Omental fat pad (tissue), 4 donors: ENCODE measurements at places on chromosomes 16 and 17.

GRCh38 chr16:67202956-67203493 is 4.1 kb downstream of the ELMO3 start:
- no peak for DNase-seq

GRCh38 chr17:72280881-72281280 is 160.1 kb downstream of the SOX9 start:
- no peak for DNase-seq

- no peak for DNase-seq
These were observed 295.4 kb downstream of the TOX3 start for GRCh38 chr16:52251495-52251894.

DNA sequence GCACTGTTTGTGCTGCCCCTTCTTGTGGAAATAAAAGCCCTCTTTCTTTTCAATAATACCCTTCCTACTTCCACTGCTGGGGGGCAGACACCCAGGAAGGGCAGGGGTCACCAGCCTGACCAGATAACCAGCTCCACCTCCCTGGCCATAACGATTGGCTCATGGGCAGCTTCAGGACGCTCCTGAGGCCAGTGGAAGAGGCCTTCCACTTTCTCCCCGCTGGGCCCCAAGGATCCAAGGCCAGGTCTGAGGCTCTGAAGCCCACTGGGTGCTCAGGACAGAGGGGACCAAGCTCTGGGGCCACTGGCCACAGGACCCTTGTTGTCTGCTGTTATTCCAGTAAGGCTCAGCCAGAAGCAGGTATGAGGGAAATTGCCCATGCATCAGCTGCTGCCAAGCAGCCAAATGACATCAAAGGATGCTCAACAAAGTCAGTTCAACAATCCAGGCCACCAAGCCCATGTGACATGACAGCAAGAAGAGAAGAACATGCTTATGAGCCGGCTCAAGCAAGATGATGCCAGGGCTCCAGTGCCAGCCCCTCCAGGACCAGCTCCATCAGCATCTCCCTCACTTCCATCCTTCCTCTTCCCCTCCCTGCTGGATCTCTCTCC is 238.8 kb downstream of the ZNF423 start:
- DNase-seq: no peak

DNA sequence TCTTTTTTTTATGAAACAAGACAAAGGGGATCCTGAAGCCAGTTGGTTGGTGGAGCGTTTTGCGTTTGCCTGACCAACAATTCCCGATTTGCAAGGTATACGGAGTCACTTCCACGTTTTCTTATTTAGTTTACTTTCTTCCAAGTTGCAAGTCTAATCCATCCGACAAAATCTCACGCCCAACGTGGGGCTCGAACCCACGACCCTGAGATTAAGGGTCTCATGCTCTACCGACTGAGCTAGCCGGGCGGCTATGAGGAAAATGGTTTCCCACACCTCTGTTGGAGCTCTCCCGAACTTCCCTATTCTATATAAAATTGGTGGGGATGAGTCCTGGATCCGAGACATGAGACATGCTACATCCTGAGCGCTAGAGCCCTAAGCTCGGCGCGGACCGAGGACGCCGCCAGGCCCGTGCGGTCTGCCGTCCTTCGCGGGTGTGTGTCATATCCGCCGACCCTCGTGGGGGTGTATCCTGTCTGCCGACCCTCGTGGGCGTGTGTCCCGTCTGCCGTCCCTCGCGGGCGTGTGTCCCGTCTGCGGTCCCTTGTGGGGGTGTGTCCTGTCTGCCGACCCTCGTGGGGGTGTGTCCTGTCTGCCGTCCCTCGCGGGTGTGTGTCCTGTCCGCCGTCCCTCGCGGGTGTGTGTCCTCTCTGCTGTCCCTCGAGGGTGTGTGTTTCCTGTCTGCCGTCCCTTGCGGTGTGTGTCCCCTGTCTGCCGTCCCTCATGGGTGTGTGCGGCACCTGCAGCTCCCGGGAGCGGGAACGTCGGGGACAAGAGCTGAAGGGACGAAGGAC is 22.6 kb downstream of the ZNF213 start:
- DNase-seq: peak; percentile 56

DNA sequence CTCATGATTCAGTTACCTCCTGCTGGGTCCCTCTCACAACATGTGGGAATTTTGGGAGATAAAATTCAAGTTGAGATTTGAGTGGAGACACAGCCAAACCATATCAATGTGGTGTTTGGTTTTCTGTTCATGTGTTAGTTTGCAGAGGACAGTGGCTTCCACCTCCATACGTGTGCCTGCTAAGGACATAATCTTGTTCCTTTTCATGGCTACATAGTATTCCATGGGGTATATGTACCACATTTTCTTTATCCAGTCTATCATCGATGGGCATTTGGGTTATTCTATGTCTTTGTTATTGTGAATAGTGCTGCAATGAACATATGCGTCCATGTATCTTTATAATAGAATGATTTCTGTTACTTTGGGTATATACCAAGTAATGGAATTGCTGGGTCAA is 4.5 kb upstream of the WWOX start:
- no peak for DNase-seq

- no peak for DNase-seq
These were observed 352.7 kb downstream of the CA10 start for GRCh38 chr17:51805765-51806164.

- peak; percentile 85 for DNase-seq
These were observed at the start of gene MNT for GRCh38 chr17:2400877-2401425. Gene MNT (minus strand): TSS chr17:2401060. CDS start chr17:2400712, 348 bp downstream.

DNA sequence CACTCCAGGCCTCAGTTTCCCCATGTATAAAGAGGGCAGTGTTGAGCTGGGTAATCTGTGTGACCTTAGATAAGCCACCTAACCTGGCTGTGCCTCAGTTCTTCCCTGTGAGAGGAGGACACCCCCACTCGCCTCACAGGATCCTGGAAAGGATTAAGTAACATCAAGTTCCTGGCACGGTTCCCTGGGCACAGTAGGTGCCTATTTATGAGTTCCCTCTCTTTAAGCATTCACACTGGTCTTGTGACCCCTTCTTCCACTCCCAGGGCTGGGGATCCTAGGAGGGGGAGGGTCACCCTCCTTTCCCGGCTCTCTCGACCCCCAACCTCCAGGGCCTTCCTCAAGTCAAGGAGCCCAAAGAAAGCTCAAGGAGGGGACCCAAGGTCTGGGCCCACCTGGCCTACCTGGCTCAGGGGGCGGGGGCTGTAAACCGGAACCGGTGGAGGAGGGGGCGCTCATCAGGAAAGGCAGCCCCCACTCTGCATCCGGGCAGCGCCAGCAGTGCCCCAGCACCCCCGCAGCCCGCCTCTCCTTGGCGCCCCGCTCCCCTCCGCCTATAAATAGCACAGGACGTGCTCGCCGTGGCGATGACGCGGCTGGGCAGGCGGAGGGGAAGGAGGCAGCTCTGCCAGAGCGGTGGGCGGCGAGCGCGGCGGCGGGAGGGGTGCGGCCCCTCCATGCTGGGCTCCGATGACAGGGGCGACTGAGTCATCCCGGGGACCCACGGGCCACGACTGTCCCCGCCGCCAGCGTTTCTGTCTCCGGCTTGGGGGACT is 9.4 kb downstream of the RPL19 start:
- DNase-seq: peak; percentile 54

DNA sequence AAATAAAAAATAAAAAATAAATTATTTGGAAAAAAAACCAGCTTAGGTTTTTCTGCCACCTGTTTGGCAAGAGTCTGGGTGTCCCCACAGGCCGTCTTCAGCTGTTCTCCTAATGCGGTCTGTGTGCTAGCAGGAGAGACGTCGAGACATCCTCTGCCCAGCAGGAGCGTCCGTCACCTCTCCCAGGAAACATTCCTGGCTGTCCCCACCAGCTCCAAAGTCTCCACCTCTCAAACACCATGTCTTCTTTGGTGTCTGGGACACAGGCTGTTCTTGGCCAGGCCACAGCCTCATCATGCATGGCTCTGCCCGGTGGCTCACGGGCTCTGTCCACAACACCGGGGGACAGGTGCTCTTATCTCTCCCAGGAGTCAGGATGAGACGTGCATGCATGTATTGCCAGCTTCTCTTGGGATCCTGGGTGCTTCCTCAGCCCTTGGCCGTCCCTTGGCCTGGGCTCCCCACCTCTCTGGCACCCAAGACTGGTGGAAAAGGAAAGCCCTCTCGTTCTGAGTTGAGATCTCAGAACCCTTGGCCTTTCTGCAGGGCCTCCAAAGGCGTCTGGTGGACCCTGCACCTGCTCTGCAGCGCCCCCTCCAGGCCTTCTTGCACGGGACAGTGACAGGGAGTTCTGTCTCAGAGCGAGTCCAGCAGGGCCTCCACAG is 84.9 kb upstream of the CBX4 start:
- DNase-seq: no peak

DNA sequence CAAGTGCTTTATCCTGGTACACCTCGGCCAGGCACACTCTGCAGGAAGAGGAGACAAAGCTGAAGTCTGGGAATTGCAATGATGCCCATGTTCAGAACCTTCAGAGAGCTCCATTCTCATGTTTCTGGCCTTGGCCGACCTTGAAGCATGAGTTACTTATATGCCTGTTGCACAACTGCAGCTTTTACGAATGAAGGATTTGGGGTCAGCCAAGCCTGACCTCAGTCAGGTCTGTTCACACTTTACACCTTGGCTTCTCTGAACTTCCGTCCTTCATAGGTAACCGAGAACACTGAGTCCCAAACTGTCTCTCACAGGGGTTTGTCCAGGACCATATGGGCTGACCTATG is 66.7 kb downstream of the GTF3C1 start:
- DNase-seq: no peak

DNA sequence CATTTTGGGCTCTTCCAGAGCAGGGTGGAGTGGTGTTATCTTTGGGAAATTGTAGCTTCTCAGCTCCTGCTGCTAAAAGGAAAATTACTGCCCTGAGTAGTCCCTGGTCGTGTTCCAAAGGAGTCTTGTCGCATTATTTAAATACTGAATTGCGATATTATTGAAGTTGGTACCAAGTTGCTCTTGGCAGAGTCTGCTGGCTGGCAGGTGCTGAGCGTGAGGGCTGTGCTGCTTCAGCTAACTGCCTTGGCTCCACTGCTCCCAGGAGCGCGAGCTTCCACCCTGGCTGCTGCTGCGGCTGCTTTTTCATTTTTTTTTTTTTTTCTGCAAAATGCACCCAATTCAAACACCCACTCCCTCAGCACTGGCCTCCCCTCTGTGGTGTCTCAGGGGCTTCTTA is 289.8 kb downstream of the MAF start:
- no peak for DNase-seq

DNA sequence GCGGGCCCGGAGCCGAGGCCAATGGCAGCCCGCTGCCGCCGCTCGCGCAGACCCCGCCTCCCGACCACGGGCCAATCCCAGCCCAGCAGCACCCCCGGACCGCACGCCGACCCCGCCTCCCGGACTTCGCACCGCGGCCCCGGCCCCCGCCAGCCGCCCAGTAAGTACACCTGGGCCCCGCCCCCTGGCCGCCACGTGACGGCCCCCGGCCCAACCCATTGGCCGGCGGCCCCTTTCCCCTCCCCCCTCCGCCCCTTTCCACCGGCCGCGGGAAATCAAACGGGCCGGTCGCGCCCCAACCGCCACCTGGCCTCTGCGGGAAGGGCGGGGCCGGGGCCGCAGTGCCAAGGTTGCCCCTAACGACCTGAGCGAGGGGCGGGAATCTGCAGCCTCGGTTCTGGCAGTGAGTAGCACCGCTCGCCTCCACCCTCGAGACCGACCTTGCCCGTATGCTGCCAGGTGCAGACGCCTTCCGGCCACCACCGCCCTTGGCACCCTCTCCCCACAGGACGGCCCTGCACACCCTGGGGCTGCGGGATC is at the start of gene YBX2:
Gene YBX2, minus strand, starts transcription at position 26 of the 540 bp plus-strand sequence. CDS start 139 bp downstream, outside the sequence.
- peak; percentile 37 for DNase-seq

DNA sequence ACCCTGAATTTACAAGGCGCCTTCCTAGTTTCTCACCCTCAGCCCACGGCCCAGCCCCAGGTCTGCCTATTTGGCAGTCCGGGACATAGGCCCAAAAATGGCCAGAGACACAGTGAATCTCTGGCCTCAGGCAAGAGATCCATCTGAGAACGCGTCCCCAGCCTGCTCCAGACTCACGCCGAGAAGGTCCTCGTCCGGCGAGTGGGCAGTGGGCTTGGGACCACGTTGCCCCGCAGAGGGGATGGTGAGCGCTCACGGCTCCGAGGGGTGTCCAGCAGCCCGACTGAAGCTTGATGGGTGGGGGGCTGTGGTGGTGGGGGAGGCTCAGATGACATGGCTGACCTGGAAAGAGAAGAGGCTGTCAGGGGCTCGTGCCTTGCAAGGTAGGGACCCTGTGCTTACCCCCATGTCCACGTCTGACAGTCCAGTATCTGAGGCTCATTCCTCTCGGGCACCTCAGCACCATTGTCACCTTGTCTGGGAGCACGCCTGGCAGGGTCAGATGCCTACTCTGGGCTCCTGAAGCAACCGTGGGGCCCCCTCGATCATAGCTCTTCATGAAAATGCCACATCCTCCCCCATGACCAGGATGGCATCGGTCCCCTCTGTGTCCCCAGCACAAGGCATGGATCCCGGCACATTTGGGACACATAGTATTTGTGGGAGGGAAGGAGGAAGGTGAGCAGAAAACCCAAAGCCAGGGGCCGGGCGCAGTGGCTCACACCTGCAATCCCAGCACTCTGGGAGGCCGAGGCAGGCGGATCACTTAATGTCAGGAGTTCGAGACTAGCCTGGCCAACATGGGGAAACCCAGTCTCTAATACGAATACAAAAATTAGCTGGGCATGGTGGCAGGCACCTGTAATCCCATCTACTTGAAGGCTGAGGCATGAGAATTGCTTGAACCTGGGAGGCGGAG is 9.6 kb downstream of the CARHSP1 start:
- no peak for DNase-seq

GRCh38 chr17:73878923-73879322 is 234.7 kb upstream of the SDK2 start:
- no peak for DNase-seq

DNA sequence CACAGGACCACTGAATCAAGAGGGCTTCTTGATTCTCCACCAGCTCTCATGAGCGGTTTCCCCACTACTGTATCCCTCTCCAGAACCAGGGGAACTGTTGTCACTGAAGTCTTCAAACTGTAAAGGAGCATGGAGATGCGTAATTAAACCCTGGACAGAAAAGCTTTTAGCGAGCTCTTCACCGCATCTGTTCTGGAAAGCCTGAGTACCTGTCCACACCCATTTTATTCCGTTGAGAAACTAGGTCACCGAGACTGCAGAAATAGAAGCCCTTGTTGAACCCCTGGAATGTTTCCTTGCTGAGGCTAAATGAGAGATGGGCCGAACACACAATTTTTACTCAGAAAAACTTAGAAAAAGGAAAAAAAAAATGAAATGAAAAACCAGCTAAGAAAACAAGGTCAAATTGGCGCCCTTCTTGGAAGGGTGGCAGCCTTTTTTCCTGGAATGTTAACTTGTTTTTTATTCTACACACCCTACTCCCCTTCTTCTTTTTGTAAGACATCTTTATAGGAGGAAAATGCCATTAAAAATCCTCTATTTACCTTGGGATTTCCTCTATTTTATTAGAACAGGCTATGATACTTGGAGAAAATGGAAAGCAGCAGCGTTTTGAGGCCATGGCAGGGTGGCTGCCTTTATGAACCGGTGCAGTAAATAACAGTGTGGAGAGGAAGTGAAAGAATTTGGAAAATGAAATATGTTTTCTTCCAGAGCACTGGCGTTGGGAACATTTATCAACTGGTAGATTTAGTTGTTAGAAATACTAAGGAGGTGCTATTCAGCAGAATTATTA is 52.6 kb upstream of the CRISPLD2 start:
- DNase-seq: no peak

GRCh38 chr16:77344341-77344740 is 90.5 kb downstream of the ADAMTS18 start:
- no peak for DNase-seq

GRCh38 chr16:3948378-3948995 is 68.0 kb upstream of the CREBBP start:
- DNase-seq: no peak

- no peak for DNase-seq
These were observed 729 bp downstream of the DDX28 start for GRCh38 chr16:68022278-68022727.
